Body of pancreas (tissue), 4 donors: ENCODE measurements at places on chromosomes 6 and 20. TPM values are rescaled to one million over a fixed set of nuclear protein-coding genes. Genes with fewer than 3 reads are reported as not detected.

The FBXO5 gene
- not detected for total RNA-seq

The SLC35A1 gene
- 6.9 TPM for total RNA-seq

The RBM24 gene
- total RNA-seq, result not detected

The F13A1 gene
- total RNA-seq, result 19.8 TPM

The TAP2 gene
- total RNA-seq, result 5.2 TPM

The CD93 gene
- 14.2 TPM for total RNA-seq

The GUCA1A gene
- not detected for total RNA-seq

The TXLNB gene
- total RNA-seq, result not detected

The ECT2L gene
- total RNA-seq, result not detected

The ARHGAP40 gene
- total RNA-seq, result not detected

The CYP24A1 gene
- not detected for total RNA-seq

The DEFB124 gene
- not detected for total RNA-seq

The COL9A1 gene
- total RNA-seq, result not detected

The TGM6 gene
- not detected for total RNA-seq

The SAPCD1 gene
- total RNA-seq, result 2.0 TPM

The PBOV1 gene
- not detected for total RNA-seq

The KIF25 gene
- total RNA-seq, result not detected

The HACE1 gene
- total RNA-seq, result 16.6 TPM

The FAM83B gene
- total RNA-seq, result 6.9 TPM

The IL17A gene
- total RNA-seq, result not detected

The HSPA1L gene
- 0.33 TPM for total RNA-seq

The HLA-DOA gene
- 83.3 TPM for total RNA-seq

The GHRH gene
- total RNA-seq, result not detected

The CDKN1A gene
- total RNA-seq, result 75.2 TPM

The FLRT3 gene
- total RNA-seq, result 21.1 TPM

The CST4 gene
- not detected for total RNA-seq

The FOXS1 gene
- not detected for total RNA-seq

The SAMD3 gene
- 20.4 TPM for total RNA-seq

The TCP11 gene
- not detected for total RNA-seq

The C4A gene
- total RNA-seq, result 60.3 TPM

The CHD6 gene
- total RNA-seq, result 21.8 TPM

The SRMS gene
- total RNA-seq, result not detected

The RAB44 gene
- total RNA-seq, result not detected

The EYS gene
- total RNA-seq, result not detected
